Body of pancreas (tissue), 4 donors: ENCODE measurements at places on chromosomes 13 and 19.

DNA sequence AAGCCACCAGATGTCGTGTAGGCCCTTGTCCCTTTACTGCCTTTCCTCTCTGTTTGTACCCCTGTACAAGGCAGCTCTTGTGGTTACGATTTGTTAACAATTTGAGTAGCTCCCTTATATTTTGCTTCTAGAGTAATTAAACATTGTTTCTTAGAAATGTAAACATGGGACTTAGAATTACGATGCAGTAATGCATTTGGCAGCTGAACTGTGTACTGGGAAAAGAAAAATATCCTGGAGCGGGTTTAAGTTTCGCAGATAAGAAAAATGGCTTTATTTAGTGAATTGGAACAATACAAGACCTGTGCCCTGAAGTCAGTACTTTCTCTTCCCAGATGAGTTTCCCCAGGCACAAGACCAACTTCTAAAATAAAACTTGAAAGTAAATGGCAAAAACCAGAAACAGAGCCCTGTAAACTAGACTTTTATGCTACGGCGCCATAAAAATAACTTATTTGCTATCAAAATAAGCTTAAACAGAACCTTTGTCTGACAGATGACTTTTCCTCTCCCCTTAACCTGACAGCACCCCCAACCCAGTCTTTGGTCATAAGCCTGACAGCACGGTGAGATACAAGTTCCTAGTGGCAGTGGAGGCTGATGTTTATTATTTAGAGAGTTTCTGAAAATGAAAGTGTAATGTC lies 63.0 kb downstream of the LRCH1 start:
- no peak for DNase-seq
- no peak overlapping the region for H3K4me3 ChIP-seq
- H3K27me3 ChIP-seq = no peaks in the 10 kb centered on the region
- H3K4me1 ChIP-seq = peaks cover 27% of the 10 kb centered on the region

DNA sequence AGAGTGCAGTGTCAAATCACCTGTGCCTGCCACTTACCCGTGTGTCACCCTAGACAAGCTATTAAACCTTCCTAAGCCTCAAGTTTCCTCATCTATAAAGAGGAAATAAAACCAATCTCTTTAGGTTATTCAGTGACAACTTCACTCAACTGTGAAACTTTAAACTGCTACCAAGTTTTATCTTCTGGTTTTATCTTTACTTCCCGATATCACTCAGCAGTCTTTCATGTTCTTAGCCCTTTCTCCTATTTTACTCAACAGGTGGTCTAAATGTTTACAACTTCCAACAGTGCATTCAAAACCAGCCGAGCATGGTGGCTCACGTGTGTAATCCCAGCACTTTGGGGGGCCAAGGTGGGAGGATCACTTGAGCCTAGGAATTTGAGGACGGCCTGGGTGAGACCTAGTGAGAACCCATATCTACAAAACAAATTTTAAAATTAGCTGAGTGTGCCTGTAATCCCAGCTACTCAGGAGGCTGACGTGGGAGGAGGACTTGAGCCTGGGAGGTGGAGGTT lies 59.6 kb downstream of the GPALPP1 start:
- H3K4me1 ChIP-seq = peaks cover 7% of the 10 kb centered on the region
- no peak overlapping the region for H3K27ac ChIP-seq
- no peak for DNase-seq
- H3K36me3 ChIP-seq = no peaks in the 10 kb centered on the region

DNA sequence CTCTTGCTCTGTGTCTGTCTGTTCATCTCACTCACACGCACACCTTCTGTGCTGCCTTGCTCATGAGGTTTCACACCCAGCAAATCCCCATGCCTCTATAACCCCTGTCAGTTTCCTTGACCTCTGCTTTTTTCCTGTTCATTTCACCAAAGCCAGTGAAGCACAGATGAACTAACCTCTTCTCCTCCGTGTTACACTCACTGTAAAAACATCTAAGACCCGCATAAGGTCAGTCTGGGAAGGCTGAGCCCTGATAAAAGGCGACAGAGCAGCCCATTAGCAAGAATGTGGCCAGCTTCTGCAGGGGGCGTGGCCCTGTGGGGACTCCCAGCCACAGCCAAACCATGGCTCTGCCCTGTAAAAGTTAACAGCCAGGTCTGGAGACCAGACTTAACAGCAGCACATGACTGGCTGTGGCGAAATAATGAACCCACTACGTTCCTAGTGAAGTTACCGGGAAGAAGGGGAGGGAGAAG lies 42.8 kb upstream of the NPAS1 start:
- no peaks in the 10 kb centered on the region for H3K27me3 ChIP-seq
- H3K27ac ChIP-seq = peak overlapping the region; percentile 84
- H3K4me1 ChIP-seq = peaks cover 39% of the 10 kb centered on the region

- no peaks in the 10 kb centered on the region for H3K27me3 ChIP-seq
- H3K4me1 ChIP-seq = no peaks in the 10 kb centered on the region
- no peak overlapping the region for H3K27ac ChIP-seq
- H3K36me3 ChIP-seq = no peaks in the 10 kb centered on the region
- H3K4me3 ChIP-seq = no peak overlapping the region
Observed at GRCh38 chr13:70088926-70089325, 18.7 kb upstream of the ATXN8OS start.

DNA sequence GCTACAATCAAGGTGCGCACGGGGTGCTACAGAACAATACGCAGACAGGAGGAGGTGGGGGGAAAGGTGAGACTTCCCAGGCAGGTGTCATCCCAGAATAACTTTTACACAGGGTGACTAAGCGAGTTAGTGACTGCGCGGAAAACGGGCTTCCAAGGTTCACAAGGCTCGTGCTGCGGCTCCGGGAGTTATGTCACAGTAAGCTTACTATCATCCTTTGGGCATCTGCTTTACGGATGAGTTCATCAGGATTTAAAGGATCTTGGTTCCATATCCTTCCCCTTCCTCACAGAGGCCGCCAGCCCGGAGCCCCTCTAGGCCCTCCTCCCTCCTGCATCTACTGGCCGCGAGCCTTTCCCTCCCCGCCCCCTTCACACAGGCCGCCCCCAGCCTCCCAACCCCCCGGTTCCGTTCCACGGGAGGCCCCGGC lies 474 bp upstream of the IFT88 start:
- H3K27me3 ChIP-seq = no peaks in the 10 kb centered on the region
- H3K4me1 ChIP-seq = peaks cover 7% of the 10 kb centered on the region
- peak; percentile 55 for DNase-seq
- no peaks in the 10 kb centered on the region for H3K36me3 ChIP-seq
- peak overlapping the region; percentile 70 for H3K4me3 ChIP-seq

DNA sequence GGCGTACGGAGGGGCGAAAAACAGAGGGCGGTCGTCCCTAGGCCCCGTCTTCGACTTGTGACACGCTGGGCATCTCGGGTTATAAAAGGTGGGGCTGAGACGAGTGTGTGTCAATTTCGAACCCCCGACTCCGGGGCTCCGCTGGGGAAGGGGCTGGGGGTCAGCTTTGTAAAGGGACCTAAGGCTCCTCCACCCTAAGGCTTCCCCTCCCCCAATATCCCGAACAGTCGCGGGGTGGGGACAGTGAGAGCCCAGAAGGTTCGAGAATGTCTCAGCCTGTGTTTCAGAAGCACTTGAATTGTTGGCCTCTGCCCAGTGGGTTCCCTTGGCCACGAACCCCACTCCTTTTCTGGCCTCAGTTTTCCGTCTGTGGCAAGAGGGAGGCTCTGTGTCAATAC lies 450 bp downstream of the SELENOW start:
- H3K27ac ChIP-seq = peak overlapping the region; percentile 93
- no peaks in the 10 kb centered on the region for H3K27me3 ChIP-seq
- DNase-seq = no peak
- peaks cover 51% of the 10 kb centered on the region for H3K4me1 ChIP-seq

- H3K27ac ChIP-seq = no peak overlapping the region
- no peaks in the 10 kb centered on the region for H3K36me3 ChIP-seq
- no peak for DNase-seq
- no peaks in the 10 kb centered on the region for H3K4me1 ChIP-seq
Observed at GRCh38 chr13:97384371-97384770, 49.6 kb upstream of the RAP2A start.

GRCh38 chr19:38550376-38550775 lies 67.4 kb downstream of the MAP4K1 start:
- H3K4me1 ChIP-seq = no peaks in the 10 kb centered on the region
- DNase-seq = no peak
- no peak overlapping the region for H3K4me3 ChIP-seq
- no peaks in the 10 kb centered on the region for H3K27me3 ChIP-seq

GRCh38 chr13:99986741-99987140 lies 5.2 kb downstream of the ZIC2 start:
- H3K4me3 ChIP-seq = no peak overlapping the region
- DNase-seq = no peak
- no peaks in the 10 kb centered on the region for H3K36me3 ChIP-seq

DNA sequence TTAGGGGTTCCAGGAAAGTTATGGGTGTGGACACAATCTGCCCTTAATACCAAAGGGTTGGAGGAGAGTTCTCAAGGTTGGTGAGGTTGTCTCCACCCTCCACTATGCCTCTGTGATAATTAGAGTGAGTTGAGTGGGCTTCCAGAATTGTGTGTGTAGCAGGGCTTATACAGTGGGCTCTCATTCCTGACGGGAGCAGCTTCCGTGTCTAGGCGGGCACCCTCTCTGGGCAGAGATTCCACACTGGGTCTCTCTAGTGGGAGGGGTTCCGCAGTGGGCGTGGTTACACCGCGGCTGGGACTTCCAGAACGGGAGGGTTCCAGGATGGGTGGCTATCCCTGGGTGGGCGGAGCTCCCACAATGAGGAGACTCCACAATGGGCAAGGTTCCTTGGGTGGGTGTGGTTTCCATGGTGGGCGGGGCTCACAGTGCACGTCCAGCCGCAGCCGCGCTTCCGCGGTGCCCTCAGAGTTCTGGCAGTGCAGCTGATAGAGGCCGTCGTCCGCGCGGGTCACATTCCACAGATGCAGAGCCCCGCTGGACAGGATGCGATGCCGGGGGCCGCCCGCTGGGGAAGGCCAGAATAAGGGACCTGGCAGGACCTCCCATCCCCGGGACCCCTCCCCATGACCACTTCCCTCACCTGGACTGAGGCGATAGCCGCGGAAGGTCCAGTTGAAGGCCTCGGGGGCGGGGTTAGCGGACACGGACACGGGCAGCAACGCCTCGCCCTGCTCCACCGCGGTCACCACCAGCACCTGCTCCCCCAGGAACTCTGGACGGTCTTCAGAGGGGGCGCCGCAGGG lies 8.4 kb downstream of the NPHS1 start:
- no peak overlapping the region for H3K4me3 ChIP-seq
- DNase-seq = peak; percentile 78
- no peaks in the 10 kb centered on the region for H3K36me3 ChIP-seq
- H3K4me1 ChIP-seq = peaks cover 21% of the 10 kb centered on the region

DNA sequence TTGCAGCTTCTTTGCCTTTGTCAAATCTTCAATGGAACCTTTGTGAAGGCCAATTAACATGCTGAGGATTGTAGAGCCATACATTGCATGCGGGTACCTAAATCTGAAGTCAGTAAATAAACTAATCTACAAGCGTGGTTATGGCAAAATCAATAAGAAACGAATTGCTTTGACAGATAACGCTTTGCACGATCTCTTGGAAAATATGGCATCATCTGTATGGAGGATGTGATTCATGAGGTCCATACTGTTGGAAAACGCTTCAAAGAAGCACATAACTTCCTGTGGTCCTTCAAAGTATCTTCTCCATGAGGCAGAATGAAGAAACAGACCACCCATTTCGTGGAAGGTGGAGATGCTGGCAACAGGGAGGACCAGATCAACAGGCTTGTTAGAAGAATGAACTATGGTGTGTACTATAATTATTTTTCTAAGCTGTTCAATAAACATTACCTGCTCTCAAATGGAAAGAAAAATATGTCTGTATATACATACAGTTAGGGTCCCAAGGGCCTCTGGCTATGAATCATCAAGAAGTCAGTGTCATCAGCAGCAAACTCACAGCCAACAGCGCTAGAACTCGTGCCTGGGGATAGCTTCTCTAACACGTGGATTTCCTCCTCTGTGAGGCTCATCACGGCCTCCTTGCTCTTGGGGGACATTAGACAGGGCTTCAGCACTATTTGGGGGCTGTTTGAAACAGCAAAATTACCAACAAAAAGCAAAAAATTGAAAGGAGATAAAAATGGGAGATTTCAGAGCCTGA lies 2.9 kb upstream of the CD70 start:
- H3K27ac ChIP-seq = no peak overlapping the region
- DNase-seq = no peak
- no peaks in the 10 kb centered on the region for H3K4me1 ChIP-seq
- H3K4me3 ChIP-seq = no peak overlapping the region
- peaks cover 10% of the 10 kb centered on the region for H3K27me3 ChIP-seq

DNA sequence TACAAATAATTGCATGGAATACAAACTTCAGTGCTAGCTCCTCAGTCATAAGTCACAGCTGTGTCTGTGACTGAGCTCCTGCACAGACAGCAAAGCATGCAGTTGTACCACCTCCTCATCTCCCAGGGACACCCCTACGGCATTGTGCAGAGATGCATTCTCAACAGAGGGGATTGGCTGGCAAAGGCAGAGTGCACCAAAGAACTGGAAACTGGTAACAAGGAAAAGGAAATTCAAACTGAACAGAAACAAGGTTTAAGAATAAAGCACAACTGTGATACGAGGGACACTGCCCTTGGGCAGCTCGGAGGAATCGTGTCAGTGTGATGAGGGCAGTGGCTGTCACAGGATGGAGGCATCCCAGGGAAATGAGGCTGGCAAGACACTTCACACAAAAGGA lies 126.1 kb upstream of the SOX1 start:
- H3K27ac ChIP-seq = no peak overlapping the region
- no peak for DNase-seq
- no peaks in the 10 kb centered on the region for H3K4me1 ChIP-seq

- H3K4me3 ChIP-seq = no peak overlapping the region
- H3K4me1 ChIP-seq = peaks cover 7% of the 10 kb centered on the region
- no peaks in the 10 kb centered on the region for H3K27me3 ChIP-seq
- H3K36me3 ChIP-seq = no peaks in the 10 kb centered on the region
Observed at GRCh38 chr13:110399801-110400200, 92.7 kb downstream of the COL4A2 start.

DNA sequence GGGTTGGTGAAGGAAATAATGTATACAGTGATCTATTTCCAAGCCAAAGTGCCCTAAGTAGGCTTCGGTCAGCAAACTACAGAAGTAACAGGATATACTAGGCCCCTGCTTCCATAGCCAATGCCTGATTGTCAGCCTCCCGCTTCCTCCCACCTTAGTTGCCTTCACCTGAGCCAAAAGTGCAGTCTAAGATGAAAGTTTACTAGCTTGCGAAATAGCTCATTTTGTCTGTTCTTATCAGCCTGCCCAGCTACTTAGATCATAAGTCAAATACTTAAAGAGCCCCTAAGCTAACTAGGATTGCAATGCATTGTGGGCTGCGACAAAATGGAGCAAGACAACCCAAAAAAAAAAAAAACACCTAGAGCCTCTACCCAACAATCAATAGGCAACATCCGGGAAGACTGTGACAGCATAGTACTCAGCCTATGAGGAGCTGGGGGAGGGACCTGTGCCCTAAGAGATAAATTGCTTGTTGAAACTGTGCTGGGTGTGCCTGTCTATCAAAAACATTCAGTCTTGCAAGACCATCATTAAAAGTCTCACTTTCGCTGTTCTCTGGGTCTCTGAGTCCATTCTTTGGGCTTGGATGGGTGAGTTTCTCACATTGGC lies 454.7 kb upstream of the TSHZ3 start:
- no peaks in the 10 kb centered on the region for H3K4me1 ChIP-seq
- DNase-seq = no peak
- no peaks in the 10 kb centered on the region for H3K36me3 ChIP-seq
- H3K27me3 ChIP-seq = no peaks in the 10 kb centered on the region
